SK-N-SH treated with all-trans-retinoic acid at 6 μM for 48 hours (cell line): ENCODE measurements at places on chromosomes 2 and 18.
A peak's percentile ranks its signal among the peaks of the same experiment; 100 is the strongest.

- no peak for ATAC-seq
Measured at GRCh38 chr18:48151421-48152065, 221.1 kb upstream of the SMAD2 start.

- no peak for ATAC-seq
Measured at GRCh38 chr2:235677276-235677788, 183.5 kb downstream of the AGAP1 start.

DNA sequence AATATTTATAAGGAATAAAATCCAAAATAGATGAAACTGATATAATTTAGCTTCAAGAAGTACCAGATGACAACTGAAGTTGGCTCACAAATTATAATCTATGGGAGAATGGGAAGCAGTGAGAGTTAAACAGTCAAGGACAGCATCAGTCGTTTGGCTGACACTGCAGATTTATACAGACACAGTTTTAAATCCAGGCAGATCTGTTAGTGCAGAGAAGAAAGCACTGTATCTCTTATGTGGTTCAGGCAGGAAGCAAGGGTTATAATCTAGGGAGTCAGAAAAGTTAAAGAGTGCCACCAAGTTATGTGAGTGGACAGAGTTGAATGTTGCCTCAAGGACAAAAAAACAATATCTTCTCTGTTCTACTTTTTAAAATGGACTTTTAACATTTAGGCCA lies 880.2 kb downstream of the TSN start:
- no peak for ATAC-seq

- no peak for ATAC-seq
Measured at GRCh38 chr2:9076755-9077154, 73.3 kb upstream of the MBOAT2 start.

GRCh38 chr2:12303181-12304030 lies 413.3 kb upstream of the TRIB2 start:
- ATAC-seq: no peak

- peak; percentile 84 for ATAC-seq
Measured at GRCh38 chr2:208406474-208407451, at the start of gene PTH2R. PTH2R (plus strand) TSS chr2:208406792; CDS start chr2:208407044, 252 bp downstream.

- ATAC-seq: 0 out of 3 replicates have a peak, but pooled peaks have one; percentile 36
Measured at GRCh38 chr2:225842939-225843338, 443.4 kb downstream of the NYAP2 start.

- ATAC-seq: no peak
Measured at GRCh38 chr2:172079416-172079815, 5.9 kb upstream of the DLX1 start.

DNA sequence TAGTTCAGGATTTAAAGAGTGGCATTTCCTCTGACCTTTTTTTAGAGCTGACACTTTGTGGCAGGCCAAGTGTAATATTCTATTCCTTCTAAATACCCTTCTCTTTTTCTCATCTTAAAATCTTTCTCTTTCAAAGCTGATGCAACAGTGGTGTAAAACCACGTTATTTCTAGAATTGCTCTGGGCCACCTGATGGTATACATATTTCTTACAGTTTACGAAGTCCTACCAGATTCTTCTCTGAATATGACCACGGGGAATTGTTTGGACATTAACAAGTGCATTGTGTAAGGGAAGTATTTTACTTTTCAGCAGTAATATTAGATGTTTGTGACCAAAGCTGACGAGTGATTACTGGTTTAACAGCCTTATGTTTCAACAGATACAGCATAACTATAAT lies 109.9 kb downstream of the PTPRM start:
- no peak for ATAC-seq

GRCh38 chr2:110650346-110650745 lies 27.5 kb downstream of the BUB1 start:
- ATAC-seq: no peak

DNA sequence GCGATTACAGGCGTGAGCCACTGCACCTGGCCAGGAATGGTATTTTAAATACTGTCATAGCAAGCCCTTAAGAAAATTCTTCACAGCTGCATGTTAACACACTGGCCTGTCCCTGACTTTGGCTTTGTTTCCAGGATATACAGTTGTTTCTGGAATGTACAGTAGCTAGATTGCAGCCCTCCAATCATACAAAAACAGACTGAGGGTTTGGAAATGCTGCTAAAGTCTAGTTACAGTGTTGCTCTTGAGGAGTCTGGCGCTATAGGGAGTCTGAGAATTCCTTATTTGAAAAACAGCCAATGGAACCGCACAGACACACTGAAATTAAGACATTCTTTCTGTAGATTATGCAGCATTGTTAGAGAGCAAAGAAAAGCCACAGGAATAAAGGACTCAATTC lies 37.7 kb downstream of the STON1 start:
- ATAC-seq: no peak; the same call in 1 of the 3 replicates

- peak; percentile 47; the same call in 1 of the 3 replicates for ATAC-seq
Measured at GRCh38 chr2:6791682-6792081, 74.0 kb downstream of the CMPK2 start.

DNA sequence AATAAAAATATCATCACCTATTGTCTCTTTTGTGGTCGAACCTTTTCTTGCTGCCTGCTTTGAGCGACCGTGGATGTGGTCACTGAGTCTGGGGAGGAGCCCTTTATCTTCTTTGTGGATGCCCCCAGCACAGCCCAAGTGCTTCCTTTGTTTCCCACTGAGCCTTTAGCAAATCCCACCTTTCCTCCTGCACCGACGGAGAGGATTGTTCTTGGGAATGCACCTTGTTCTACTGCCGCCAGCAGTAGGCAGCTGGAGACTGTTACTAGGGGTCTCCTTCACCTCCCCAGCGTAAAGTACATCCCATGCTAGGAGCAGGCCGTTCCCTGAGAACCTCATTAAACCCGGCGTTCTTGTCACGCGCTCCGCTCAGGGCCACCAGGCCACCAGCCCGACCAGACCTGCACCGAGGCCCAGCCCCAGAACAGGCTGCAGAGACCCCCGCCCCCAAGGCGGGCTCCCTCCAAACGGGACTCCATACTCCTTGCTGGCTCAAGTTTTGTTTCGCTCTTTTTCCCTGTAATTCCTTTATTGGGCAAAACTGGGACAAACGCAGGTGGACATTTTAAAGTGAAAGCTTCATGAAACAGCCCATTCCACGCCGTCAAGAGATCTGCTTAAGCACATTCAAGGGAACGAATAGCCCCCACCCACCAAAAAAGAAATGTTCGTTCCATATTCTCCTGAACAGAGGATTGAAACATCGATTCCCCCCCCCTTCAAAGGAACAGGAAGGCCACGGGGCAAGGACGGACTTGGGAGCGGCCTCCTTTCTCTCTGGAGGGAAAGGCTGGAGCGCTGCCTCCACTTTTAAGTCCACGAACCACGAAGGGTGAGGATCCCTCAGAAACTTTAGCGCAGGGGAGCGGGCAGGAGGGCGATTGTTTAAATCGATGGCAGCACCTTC lies 1.1 kb upstream of the MAT2A start:
- peak; percentile 26 for ATAC-seq

GRCh38 chr18:48548011-48548771 lies 9.4 kb downstream of the CTIF start:
- peak; percentile 58 for ATAC-seq

DNA sequence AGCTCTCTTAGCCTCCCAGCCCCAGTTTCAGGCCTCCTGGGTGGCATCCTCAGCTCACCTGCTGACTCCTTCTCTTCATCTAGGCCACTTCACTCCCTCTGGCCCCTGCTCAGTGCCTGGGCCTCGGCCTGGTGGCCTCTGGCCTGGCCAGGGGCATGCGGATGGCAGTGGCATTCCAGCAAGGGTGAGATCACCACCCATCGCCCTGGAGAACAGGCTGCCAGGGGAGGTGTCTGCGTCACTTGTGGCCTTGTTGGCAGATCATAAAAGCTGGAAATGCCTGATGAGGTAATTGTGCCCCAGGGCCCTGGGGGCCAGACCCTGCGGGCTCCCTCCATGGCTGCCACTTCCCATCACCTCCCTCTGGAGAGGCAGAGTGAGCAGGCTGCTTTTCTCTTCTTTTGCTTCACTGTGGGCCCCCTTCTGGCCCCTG lies 72.5 kb upstream of the SMAD2 start:
- ATAC-seq: peak; percentile 90

DNA sequence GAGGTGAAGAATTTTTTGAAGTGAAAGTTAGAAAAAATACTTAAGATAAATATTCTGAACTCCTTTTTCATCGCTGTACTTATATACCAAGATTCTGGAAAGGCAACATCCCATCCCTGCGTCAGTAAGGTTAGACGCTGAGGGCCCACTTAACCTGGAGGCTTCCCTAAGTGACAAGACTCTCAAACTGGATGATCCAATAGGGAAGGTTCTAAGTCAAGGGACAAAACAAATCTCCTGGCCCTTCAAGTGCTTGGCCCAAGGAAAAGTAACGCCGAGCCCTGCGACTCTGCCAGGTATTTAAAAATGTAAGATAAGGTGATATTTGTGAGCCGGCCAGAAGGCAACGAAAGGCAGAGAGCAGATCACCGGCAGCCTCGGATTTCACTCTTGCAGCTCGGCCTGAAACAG lies 1.3 kb downstream of the STK39 start:
- peak; percentile 3; the same call in 2 of the 3 replicates for ATAC-seq

- ATAC-seq: no peak
Measured at GRCh38 chr2:33221046-33221784, 255.2 kb upstream of the RASGRP3 start.

DNA sequence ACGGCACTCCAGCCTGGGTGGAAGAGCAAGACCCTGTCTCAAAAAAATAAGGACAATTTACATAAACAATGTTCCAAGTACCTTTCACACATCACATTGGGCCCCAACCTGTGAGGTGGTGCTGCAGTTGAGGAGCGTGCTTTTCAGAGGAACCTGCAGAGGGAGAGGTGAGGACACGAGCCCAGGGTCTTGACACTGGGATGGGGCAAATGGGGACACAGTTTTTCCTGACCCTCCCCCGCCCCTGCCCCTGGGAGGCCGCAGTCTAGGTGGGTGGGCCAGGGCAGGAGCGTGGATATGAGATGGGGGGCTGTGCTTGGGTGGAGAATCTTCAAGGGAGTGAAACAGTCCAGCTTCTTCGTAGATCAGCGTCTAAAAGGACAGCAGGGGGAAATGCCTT lies 112.9 kb downstream of the SEPTIN10 start:
- ATAC-seq: no peak

GRCh38 chr2:195687320-195688086 lies 30.5 kb downstream of the SLC39A10 start:
- no peak for ATAC-seq

DNA sequence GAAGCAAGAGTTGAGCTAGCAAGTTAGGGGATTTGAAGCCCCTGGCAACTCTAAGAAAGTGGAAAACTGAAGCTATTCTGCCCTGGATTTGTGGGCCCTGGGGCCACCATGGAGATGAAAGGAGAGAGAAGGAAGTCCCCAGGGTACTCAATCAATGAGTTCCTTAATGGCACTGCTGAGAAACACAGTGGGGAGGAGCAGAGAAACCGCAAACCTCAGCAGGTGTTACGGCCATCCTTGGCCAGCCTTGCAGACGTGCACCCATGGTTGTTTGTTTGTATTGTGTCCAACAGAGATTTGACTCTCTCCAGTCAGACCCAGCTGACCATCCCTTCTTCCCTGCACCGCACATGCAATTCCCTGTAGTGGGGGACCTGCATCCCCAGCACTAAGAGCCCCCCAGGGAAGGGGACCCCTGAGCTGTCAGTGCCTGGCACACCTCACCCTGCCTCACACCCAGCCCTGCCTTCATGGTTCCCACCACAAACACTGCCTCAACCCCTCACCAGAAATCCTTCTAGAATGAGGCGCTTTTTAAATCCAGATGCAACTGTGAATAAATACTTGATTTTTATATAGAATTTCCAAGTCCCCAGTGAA lies 255.3 kb downstream of the SH3BP4 start:
- ATAC-seq: no peak
